ENCODE measurements at places on chromosomes 3 and 15. TPM values are rescaled to one million over a fixed set of nuclear protein-coding genes. Genes with fewer than 3 reads are reported as not detected.

The SLC24A1 gene
- total RNA-seq, result 13.5 TPM

The NANOGP8 gene
- total RNA-seq, result 1.5 TPM

The ACVR2B gene
- 8.2 TPM for total RNA-seq

The DGKG gene
- total RNA-seq, result 37.1 TPM

The CFAP92 gene
- 1.2 TPM for total RNA-seq

The SOX14 gene
- not detected for total RNA-seq

The TRPM7 gene
- 41.0 TPM for total RNA-seq

The GNL3 gene
- total RNA-seq, result 70.3 TPM

The NR1I2 gene
- total RNA-seq, result not detected

The PXK gene
- total RNA-seq, result 19.8 TPM

The ACAA1 gene
- total RNA-seq, result 54.8 TPM

The TP53BP1 gene
- 37.7 TPM for total RNA-seq

The CD200 gene
- 28.2 TPM for total RNA-seq

The GRAMD1C gene
- 2.4 TPM for total RNA-seq

The THRB gene
- total RNA-seq, result 77.9 TPM

The LMCD1 gene
- 192 TPM for total RNA-seq

The GALNT15 gene
- 113 TPM for total RNA-seq

The RBP2 gene
- total RNA-seq, result not detected
